Chondrocyte (in vitro differentiated cells): ENCODE measurements at places on chromosomes 3 and 15.

GRCh38 chr3:138082085-138082991 is 33.1 kb downstream of the DZIP1L start:
- DNase-seq, result no peak

DNA sequence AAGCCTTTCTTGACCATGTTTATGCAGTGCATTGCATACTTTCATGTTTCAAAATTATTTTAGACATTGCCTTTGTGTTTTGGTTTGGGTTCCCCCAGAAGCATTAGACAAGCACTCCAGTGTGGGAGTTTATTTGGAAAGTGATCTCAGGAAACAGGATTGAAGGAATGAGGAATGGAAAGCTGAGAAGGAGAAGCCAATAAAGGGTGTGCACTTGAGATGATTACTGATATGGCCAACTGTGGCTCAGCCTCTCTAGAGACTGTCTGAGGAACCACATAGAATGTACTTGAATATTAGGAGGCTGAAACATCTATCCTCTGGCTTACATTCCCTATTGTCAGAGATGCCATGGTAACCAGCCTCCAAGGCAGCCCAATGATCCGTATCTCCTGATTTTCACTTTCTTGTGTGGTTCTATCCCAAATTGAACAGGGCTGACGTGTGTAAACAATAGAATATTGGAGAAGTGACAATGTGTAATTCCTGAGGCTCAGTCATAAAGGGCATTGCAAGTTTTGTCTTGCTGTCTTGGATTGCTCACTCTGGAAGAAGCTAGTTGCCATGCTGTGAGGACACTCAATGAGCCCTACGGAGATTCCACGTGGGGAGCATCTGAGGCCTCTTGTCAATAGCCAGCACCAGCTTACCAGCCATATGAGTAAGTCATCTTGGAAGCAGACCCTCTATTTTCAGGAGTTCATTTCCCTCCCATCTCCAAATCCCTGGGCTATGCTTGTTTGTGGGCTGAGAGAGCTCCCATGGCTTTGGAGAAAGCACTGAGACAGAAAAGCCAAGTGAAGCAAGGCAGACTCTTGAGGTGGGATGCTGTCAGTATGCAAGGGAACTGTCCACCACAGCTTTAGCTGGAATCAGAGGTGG is 84.7 kb downstream of the SCN11A start:
- DNase-seq, result no peak

DNA sequence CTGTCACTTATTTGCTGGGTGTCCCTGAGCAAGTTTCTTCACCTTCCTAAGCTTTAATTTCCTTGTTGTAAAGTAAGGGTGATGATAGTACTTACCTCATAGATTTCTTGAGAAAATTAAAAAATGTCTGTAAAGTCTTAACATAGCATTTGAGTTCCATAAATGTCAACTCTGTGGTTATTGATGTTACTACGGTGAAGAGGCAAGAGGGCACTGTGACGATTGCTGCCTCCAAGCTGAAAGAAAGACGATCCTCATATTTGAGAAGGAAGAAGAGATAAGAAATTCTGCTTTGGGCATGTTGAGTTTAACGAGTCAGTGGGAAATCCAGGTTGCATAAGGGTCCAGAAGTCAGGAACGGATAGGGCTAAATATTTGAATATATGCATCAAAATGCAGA is 240.8 kb upstream of the ZPLD1 start:
- DNase-seq, result no peak

DNA sequence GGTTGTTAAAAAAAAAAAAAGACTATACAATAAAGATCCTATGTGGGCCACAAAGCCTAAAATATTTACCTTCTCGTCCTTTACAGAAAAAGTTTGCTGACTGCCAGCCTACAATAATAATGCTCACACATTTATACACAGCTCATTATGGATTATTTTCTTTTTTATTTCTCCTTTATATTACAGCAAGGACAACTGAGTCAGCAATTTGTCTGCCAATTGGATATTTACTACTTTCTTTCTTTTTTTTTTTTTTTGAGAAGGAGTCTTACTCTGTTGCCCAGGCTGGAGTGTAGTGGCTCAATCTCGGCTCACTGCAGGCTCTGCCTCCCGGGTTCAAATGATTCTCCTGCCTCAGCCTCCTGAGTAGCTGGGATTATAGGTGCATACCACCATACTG is 142.2 kb downstream of the EBLN2 start:
- DNase-seq, result no peak

DNA sequence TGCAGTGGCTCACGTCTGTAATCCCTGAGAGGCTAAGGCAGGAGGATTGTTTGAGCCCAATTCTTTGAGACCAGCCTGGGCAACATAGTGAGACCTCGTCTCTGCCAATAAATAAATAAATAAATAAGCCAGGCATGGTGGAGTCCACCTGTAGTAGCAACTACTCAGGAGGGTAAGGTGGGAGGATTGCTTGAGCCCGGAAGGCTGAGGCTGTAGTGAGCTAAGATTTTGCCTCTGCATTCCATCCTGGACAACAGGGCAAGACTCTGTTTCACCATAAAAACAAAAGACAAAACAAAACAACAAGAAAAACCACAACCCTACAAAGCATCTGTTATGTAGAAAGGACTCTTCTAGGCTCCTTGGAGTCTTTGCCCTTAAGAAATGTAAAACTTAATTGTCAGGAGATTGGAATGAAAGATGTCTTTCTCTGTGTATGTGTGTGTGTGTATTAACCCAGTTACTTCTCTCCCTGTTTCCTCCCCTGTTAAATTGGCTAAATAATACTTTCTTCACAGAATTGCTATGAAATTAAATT is 9.5 kb downstream of the NECTIN3 start:
- no peak for DNase-seq

GRCh38 chr3:113953677-113954076 is 5.9 kb downstream of the ZDHHC23 start:
- no peak for DNase-seq

DNA sequence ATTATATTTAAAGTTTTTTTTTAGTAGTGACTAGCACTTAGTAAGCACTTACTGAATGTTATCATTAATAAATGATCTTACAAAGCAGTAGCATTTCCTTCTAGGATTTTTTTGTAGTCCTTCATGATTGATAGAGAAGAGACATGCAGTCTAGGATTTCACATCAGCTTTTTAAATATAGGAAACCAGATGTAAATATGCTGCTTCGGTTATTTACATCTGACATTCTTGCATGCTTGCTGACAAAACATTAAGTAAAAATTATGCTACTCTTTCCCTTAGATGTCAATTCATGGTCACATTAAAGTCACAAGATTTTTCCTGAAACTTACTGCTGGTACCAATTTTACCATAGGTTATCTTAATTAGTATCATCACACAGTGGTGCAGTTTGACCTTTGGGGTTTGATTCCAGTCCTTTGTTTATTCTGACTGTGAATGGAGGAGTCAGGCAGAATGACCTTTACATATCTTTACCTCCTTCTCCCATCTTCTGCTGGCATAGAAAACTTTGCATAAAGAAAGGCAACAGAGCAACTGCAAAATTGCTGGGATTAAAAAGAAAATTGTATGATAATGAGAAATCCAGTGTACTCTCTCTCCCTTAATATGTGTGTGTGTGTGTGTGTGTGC is 286.5 kb downstream of the LPP start:
- no peak for DNase-seq

DNA sequence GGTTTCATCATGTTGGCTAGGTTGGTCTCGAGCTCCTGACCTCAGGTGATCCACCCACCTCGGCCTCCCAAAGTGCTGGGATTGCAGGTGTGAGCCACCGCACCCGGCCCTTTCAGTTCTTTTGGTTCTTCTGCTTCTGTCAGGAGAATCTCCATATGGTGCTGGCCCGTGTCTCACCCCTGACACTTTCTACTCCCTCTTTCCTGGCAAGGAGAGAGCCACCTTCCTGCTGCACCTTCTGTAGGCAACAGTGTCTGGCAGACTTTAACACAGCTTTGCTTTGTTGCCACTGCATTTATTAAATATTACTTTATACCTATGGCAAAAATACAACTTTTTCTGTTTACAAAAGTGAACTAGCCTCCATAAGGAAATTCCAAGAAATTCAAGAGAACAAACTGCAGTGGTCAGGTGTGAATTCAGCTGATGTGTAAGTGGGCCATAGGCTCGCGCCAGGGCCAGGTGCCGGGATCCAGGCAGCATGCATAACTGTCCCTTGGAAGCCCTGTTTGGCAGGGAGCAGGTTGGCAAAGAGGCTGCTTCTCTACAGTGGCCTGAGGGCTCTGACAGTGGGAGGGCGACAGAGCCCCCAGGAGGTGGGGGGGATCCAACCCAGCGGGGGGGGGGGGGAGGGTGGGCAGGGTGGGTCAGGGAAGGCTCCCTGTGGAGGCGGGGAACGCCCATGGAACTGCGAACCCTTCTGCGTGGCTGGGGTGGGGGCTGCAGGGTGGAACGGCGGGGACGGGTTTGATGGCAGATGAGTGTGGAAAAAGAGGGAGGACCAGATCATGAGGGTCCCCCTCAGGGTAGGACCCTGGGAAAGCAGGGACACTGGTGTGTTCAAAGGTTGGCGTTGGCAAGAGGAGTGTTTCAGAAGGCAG is 21.1 kb downstream of the CTSH start:
- no peak for DNase-seq

DNA sequence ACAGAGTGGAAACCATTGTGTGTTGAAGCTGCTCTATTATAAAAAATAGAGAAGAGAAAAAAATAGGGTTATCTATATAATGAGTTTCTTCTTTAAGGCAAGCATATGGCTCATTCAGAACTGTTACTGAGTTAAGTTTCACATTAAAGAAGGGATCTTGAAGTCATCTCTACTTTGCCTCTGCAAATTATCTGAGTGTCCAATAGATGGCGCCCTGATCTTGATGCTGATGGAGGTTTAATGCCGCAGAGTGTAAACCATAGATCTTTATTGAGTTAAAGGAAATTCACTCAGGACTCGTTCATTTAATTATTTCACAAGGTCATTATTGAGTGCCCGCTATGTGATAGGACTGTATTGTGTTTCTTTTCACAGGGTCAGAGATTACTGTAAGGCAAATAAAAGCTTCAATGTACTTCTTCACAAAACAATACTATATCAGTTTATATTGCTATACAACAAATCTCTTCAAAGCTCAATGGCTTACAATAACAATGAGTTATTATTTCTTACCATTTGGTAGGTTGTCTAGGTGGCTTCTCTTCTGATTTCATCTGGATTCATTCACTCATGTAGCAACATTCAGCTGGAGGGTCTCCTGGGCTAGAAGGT is 171.4 kb downstream of the NSUN3 start:
- DNase-seq, result no peak

- DNase-seq, result no peak
These were observed 187.9 kb upstream of the LYSMD4 start for GRCh38 chr15:99921101-99921500.
